ENCODE measurements at places on chromosomes 1 and 21.

GRCh38 chr1:22794647-22795365 is 84.2 kb downstream of the EPHB2 start:
- DNase-seq = no peak

DNA sequence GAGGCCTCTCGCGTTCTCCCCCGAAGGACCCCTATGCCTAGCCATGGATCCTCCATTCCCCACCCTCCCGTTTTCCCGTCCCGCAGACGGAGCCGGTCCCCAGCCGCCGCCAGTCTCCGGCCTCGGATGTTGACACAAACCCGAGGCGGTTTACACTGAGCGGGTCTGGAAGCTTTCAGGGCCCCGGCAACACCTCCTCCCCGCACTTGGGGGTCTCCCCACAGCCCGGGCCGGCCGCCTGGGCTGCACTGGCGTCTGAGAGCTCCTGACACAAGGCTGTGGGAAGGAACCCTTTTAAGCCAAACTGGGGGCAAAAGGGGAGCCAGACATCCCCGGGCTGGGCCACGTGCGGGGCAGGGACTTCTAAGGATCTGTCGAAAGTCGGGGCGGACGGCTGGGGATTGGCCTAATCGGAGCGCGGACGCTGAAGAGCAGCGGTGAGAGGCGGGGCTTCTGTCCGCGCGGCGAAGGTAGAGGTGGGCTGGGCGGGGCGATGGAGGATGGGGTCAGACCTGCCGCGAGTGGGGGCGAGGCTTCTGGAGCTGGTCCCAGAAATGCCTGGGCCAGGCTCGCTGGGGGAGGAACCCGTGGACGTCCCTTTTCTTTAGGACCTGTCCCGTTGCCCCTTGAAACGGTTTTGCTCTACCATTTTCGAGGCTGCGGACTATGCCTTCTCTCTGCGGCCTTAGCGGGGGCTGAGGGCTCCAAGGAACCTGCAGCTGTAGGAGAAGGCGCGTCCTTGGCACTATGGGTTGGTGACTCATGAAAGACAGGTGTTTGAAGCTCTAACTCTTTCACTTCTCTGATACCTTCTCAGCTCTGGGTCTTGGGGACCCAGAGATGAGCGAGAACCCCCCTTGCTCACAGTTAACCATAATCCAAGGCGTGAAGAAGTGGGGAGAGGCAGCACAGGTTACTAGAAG is 1.2 kb upstream of the HPCAL4 start:
- no peak for DNase-seq

GRCh38 chr21:29430030-29430429 is 131.3 kb downstream of the BACH1 start:
- DNase-seq = no peak

DNA sequence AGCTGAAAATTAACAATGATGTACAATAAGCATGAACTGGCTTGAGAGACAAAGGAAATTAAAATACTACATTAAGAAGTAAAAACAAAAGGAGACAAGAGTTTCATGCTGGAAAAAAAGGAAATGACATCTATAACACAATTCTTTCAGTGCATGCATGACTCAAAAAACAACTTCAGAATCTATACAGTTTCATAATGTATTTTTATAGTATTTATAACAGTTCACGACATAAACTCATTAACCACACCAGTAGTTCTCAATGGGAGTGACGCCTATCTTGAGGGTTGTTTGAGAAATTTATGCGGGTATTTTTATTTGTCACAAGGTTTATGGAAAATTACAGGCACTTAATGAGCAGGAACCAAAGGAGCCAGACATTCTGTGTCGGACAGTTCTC is 168.5 kb downstream of the SMYD3 start:
- no peak for DNase-seq

DNA sequence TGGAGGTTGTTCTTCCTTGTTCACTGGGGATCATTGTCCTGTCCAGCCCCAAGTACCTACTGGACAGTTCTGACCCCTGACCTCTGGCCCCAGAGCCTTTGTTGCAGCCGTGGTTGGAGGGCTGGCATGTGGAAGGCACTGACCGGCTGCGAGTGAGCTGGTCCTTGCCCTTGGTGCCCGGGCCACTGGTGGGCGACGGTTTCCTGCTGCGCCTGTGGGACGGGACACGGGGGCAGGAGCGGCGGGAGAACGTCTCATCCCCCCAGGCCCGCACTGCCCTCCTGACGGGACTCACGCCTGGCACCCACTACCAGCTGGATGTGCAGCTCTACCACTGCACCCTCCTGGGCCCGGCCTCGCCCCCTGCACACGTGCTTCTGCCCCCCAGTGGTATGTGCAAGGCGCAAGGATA is 11.4 kb downstream of the TIE1 start:
- DNase-seq = no peak

- no peak for DNase-seq
Measured at GRCh38 chr1:77541162-77541545, 141.3 kb downstream of the ZZZ3 start.

DNA sequence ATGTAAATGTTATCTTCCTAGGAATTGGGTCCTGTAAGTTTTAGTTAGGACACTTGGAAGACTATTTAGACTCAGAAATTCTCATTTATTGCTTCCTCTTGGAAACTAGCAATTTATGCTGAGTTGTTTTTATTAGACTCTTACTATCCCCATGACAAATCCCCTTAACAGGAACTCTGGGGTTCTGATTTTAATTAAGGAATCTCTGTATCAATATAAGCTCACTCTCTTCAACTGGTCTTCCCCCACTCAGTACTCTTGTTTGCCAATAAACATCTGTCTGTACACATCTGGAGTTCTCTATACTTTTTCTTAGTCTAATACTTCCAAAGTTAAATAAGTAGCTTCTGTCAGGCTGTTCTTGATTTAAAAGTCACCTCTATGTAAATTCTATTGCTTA is 64.1 kb upstream of the TBX15 start:
- no peak for DNase-seq
